Fibroblast of the aortic adventitia (primary cell): ENCODE measurements at places on chromosomes 6 and 20. TPM values are rescaled to one million over a fixed set of nuclear protein-coding genes. Genes with fewer than 3 reads are reported as not detected.

Gene MYO6
- total RNA-seq, result 10.5 and 16.4 TPM in 2 replicates

Gene PTGIS
- total RNA-seq, result 279 and 1,011 TPM in 2 replicates

Gene SLC35D3
- total RNA-seq, result not detected in 2 replicates

Gene MDC1
- 3.7 and 12.1 TPM in 2 replicates for total RNA-seq

Gene TRIM40
- total RNA-seq, result not detected in 2 replicates

Gene EDN3
- total RNA-seq, result not detected in 2 replicates

Gene KIF16B
- total RNA-seq, result 14.5 and 17.7 TPM in 2 replicates

Gene GRM1
- total RNA-seq, result under 0.01 and 0.09 TPM in 2 replicates

GRCh38 chr20:5342021-5342420 is 25.3 kb upstream of the PROKR2 start:
- DNase-seq, result no peak

DNA sequence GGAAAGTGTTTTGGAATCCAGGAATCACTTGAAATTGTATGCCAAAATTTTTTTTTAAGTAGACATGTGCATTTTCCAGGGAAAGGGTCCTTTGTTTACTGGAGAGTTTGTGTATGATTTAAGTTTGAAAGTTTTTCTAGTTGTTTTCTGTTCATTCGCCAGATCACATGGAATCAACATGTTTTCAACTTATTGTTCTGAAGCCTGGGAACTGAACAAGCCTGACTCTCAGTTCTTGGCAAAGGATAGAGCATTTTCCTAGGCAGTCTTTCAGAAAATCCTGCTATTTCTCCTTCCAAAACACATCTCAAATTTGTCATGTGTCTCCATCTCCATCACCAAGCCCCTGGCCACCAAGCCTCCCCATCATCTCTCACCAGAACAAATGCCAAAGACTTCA is 374.8 kb downstream of the MAFB start:
- no peak for DNase-seq

GRCh38 chr20:57998981-57999464 is 229.4 kb downstream of the ANKRD60 start:
- DNase-seq, result no peak

DNA sequence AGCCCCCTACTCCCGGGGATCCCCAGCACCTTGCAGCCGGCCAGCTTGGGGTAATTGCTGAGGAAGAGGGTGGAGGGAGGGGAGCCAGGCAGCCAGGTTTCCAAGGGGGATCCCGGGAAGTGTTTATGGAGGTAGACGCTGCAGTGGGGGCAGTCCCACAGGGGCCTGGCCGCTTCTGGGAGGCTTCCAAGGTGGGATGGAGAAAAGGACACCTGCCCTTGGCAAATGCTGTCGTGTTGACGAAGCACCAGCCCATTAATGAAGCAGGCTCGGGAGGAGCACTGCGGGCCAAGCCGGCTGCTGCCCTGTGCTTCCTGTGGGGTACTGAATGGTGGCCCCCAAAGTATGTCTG is 82.4 kb downstream of the TMEM242 start:
- no peak for DNase-seq

GRCh38 chr6:10759312-10759839 is 11.8 kb downstream of the TMEM14B start:
- DNase-seq, result peak; percentile 93

DNA sequence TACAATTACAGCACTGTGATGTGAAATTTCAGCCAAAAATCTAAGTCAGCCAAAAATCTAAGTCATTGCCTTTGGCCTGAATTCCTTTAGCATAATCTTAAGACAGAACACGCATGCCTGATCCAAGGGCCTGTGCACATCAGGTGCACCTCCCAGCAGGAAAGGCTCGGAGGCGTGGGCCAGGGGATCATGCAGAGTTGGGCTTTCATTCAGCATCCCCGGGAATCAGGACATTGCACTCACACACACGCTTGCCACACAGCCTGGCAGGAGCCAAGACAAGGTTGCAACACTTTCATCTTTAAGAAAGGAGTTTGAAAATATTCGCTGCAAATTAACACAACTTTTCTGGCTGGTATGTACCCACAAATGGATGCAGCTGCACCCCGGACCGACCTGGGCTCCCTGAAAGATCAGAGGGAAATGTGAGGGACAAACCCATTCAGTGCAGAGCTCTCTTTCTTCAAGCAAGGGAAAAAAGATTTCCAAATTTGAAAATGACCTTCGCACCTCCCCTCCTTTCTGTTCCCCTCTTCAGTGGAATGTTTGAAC is 48.8 kb downstream of the ERMARD start:
- peak; percentile 43 for DNase-seq

DNA sequence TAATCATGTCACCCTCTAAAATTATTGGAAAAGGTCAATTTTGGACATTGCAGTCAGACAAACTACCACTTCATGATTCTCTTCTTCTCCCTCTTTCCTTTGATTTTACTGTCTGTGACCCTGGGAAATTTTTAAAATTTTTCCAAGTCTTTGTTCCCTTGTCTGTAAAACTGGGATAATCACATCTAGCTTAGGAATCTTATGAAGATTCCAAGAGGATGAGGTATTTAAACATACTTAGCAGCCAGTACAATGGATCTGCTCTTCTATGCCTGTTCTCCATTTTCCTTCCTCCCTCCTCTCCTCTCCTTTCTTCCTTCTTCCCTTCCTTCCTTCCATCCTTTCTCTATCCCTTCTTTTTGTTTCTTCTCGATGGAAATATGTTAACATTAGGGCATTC is 651.6 kb upstream of the MARCKS start:
- no peak for DNase-seq

DNA sequence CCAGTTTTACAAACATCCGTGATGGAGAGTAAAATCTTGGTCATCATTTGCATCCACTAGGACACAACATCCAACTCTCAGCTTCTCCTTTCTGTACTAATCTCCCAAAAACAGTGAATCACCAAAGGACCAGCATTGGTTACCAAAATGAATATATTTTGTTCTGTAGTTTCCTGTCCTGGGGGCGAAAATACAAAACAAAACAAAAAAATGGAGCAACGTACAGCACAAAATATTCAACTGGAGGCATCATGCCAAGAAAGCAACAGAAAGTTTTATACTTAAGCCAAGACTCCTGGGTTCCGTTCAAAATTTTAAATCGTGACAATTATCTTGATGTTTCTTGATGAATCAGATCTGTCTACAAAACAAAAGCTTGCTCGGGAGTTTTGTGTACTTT is 126.6 kb upstream of the CCDC28A start:
- peak; percentile 76 for DNase-seq

- DNase-seq, result no peak
Observed at GRCh38 chr6:125008261-125008703, 46.0 kb downstream of the RNF217 start.

DNA sequence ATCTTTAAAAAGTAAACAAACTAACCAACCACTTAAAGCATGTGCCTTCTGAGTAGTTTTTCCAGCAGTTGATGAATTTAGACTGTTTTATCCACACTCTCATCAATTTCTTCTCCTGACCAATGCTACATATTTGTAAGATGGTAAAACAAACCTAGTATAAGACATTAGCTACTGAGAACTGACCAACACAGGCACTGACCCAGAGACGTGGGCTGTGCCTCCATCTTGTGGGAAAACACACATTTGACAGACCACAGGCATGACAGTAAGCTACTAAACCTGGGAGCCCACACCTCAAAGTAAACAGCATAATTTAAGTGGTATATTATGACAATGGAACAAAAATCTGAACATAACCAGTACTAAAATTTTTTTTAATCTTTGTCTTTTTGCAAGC is 121.4 kb upstream of the NRSN1 start:
- DNase-seq, result no peak
